ENCODE measurements at places on chromosomes 11 and 22.

DNA sequence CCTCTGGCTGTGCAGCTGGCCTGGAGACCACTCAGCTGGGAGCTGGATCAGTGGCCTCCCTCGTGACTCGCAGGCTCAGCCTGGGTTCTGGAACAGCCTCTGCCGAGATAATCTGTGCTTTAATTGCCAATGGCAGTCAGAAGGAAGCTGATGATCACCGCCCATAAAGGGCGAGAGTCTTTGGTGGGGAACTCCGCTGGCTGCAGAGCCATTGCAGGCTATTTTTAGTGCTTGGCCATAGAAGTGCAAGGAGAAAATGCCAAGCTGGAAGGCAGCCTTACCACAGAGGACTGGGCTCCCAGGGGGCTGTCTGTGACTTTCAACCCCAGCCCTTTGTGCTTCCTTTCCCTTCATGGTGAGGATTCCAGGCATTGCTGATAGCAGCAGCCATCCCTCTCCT lies 62.2 kb upstream of the TENM4 start:
- no peak for DNase-seq

DNA sequence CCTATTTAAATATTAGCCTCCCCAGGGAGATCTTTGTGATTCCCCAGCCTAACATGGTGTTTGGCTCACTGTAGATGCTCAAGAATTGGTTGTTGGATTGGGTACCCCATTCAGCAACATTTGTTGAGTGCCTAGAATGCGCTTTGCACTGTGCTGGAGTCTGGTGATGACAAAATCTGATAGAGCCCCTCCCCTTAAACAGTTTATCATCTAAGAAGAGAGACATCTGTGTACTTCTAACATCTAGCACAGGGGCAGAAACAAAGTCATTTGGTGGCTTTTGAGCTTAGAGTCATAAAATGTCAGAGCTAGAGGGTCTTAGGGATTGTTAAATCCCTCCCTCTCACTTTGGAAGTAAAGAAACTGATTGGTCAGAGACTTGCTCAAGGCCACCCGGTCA lies 73.0 kb downstream of the UBASH3B start:
- DNase-seq, result no peak

- DNase-seq, result no peak
Observed at GRCh38 chr11:79616392-79616851, 175.6 kb upstream of the TENM4 start.

DNA sequence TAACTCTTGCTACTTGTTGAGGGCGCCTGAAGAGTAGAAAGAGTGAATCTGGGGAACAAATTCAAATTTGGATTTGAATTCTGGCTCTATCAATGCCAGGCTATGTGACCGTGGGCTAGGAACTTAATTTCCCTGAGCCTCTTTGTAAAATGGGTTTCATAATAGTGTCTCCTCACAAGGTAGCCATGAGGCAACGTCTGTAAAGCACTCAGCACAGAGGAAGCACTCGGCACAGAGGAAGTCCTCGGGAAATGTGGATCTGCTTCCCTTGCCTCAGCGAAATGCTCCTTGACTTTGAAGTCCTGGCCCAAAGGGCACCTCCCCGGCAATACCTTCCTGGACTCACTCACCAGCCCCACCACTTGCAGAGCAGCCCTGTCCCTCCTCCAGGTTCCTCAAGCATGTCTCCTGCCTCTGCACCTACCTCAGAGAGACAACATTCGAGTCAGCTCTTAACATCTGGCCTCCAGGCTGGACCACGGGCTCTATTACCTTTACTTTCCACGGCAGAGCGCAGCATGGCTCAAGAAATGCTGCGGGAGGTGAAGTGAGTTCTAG lies 17.7 kb downstream of the CD6 start:
- no peak for DNase-seq

- DNase-seq, result no peak
Observed at GRCh38 chr22:50129121-50129736, 39.4 kb downstream of the MOV10L1 start.

DNA sequence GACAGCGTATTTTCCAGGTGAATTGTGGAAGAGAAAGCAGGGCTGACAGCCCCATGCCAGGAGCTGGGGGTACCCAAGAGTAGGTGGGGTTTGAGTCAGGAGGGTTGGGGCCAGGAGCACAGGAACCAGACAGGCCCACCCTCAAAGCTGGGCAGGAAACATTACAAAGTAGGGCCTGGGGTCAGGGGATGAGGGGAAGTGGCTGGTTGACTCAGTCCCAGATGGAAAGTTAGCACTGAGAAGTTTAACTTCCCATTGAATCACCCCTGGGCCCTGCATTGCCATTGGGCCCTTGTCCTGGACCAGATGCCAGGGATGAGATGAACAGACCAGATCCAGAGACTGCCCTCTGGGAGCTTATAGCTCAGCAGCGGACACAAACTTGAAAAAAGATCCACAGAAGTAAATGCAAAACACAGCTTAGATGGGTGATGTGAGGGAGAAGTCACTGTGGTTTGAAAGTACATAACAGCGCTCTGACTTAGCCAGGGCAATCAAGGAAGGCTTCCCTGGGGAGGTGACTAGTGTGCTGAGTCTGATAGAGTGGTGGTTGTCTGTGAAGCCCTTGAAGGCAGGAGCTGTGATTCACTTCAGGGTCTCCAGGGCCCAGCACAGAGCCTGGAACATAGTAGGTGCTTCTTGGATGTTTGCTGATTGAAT lies 2.2 kb downstream of the MAFF start:
- no peak for DNase-seq

GRCh38 chr11:83659466-83659865 lies 373.3 kb upstream of the CCDC90B start:
- no peak for DNase-seq

GRCh38 chr11:61930933-61931332 lies 13.6 kb upstream of the RAB3IL1 start:
- no peak for DNase-seq

- no peak for DNase-seq
Observed at GRCh38 chr11:69510471-69511357, 29.3 kb downstream of the LINC01488 start.

DNA sequence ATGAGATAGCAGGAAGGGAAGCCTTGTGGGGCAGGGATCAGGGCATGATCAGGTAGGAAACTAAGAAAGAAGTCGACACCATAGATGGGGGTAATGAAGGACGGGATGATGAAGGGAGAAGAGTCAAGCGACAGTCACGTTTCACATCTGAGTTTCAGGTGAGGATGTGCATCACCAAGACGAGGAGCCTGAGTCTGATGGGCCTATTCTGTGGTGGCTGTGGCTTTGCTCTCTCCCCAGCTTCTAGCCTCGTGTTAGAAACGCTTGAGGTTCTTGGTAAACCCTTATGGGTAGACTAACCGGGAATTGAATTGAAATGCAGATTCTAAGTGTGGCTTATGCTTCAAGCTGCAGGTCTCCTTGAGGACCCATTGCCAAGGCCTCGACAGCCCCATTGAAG lies 45.6 kb upstream of the LMO1 start:
- DNase-seq, result no peak

DNA sequence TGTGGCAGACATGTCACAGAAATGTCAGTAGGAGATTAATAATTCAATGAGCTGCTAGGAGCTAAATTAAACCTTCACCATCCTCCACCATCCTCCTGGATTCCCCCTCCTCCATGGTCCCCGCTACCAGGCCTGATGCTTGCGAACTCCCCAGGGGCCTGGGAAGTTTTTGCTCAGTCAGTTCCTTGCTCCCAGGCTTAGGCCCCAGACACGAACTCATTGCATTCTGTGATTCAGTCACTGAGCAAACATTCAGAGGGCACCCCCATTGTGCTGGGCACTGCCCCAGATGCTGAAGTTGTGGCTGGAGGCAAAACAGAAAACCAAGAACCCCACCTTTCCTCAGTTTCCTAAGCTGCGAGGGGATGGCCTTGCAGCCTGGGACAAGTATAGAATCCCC lies 14.3 kb downstream of the NPTXR start:
- no peak for DNase-seq

DNA sequence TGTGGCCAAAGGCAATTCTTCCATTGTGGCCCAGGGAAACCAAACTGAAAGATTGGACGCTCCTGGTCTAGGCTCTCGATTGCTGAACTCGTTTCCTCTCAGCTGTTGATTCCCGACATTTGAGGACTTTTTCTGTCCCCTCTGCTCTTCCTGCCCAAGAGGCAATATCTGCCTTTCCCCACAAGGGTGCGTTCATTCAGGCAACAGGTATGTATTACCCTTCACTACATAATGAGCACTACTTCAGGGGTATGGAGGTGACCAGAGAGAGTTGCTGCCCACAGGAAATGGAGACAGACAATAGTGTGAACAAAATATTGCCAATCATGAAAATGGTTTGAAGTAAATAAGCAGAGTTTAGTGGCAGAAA lies 8.2 kb downstream of the PTH start:
- peak; percentile 3 for DNase-seq

DNA sequence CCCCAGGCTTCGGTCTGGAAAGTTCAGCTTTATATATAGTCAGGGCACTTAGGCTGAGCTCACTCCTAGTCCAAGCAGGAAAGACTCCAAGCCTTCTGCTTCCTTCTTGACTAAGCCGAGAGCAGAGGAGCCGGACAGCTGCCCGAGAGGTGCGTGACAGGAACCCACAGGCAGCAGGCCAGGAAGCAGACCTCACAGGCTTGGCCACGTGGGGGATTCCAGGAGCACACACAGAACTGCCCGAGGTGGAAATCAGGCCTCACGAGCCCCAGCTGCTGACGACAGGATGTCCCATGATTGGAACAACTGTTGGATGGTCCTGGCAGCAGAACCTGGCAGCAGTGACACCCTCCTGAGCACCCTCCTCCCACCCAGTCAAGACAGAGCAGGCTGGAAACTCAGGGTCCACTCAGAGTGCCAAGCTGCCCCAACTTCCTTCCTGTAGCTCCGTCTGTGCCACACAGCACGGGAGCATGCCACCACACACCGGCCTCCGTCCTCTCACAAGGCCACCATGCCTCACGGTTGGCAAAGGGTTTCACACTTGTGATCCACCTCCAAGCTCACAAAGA lies 5.4 kb downstream of the PLA2G6 start:
- DNase-seq, result no peak

- no peak for DNase-seq
Observed at GRCh38 chr11:87306262-87306851, 268.6 kb downstream of the TMEM135 start.

- DNase-seq, result no peak
Observed at GRCh38 chr11:130175898-130176297, 16.3 kb downstream of the ST14 start.

- no peak for DNase-seq
Observed at GRCh38 chr11:20616920-20617319, 17.5 kb downstream of the SLC6A5 start.

DNA sequence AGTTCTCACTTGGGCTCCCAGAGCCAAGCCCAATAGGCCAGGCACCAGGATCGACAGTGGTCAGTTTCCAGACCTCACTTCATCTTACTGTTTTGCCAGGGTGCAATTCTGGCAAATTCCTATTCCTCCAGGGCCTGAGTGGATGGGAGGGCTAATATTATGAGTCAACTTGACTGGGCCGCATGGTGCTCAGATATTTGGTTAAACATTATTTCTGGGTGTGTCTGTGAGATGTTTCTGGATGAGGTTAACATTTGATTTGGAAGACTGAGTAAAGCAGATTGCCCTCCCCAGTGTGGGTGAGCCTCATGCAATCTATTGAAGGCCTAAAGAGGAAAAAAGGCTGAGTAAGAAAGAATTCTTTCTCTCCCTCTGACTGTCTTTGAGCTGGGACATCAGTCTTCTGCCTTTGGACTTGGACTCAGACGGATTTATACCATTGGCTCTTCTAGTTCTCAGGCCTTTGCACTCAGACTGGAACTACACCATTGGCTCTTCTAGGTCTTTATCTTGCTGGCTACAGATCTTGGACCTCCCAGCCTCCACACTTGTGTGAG lies 132.9 kb upstream of the ZBED5 start:
- no peak for DNase-seq

GRCh38 chr11:114346709-114347141 lies 50.5 kb downstream of the NNMT start:
- DNase-seq, result no peak

DNA sequence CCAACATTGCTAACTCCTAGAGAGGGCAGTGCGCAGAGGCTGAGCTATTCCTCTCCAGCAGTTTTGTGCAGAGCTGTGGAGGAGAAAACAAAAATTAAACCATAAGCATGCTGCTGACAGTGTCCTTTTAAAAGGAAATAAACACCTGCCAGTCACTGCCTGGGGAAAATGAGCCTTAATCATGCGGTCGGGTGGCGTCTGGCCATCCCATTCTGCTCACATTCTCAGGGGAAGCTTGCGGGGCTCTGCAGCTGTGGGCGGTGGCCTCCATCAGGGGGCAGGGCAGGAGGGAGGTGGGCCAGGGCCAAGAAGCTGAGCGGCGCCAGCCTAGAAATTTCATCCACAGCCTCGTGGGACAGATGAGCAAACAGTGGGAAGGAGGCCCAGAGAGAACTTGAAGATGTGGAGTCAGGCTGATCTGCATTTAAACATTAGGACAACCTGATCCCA lies 71.0 kb upstream of the TP53I11 start:
- no peak for DNase-seq

DNA sequence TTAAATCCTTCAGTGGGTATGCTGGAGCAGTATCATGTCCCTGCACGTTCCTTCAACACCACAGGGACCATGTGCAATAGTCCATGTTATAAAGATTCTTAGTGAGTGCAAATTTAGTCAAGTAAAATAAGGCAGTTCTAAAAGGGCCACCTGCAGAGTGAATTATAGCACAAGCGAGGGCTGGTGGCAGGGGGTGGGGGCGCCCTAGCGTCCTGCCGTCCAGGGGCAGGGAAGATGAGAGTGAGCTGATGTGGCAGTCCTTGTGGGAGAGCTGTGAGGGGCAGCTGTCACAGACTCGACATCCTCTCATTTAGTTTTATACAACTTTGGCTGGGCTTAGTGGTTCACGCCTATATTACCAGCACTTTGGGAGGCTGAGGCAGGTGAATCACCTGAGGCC lies 29.1 kb downstream of the FAM118A start:
- DNase-seq, result no peak

DNA sequence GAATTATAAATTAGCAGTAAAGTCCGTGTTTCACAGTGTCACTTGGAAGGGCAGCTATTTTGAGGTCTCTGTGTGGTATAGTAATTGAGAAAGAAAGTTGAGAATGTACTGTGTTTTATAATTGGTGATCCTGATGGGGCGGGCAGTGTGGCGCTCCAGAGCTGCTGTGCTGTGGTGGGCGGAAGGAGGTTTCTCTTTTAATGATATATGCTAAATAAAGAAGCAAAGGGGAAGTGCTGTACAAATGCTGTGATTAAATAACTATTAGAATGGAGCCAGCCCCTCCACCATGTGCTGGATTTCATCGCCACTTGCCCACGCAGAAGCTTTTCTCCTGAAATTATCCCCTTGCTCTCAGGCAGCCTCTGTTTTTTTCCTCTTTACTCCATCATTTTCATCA lies 24.6 kb downstream of the ATXN10 start:
- DNase-seq, result no peak

Data from neuronal stem cell (in vitro differentiated cells).